ENCODE measurements at places on chromosomes 1 and 21.

- DNase-seq: no peak
These were observed 1.3 kb downstream of the IGSF9 start for GRCh38 chr1:159943908-159944622.

DNA sequence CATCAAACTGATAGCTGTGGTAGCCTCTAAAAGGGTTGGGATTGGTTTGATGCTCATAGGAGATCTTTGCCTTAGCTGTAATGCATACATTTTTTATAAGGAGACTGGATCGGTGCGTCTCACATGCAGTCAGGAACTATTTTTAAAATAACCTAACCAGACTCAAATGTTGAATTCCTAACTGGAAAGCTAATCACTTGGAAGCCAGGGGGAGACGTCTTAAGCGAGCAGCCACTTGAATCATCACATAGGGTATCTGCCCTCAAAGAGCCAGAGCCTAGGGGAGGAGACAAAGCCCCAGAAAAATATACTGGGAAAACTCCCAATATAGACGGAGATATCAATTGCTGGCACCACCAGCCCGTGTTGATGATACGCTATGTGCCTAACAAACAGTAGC is 61.7 kb upstream of the PUM1 start:
- DNase-seq: no peak

- DNase-seq: no peak
These were observed 133.6 kb upstream of the RAB4A start for GRCh38 chr1:229137271-229137670.

- no peak for DNase-seq
These were observed 186.4 kb downstream of the HMCN1 start for GRCh38 chr1:185920602-185921001.

DNA sequence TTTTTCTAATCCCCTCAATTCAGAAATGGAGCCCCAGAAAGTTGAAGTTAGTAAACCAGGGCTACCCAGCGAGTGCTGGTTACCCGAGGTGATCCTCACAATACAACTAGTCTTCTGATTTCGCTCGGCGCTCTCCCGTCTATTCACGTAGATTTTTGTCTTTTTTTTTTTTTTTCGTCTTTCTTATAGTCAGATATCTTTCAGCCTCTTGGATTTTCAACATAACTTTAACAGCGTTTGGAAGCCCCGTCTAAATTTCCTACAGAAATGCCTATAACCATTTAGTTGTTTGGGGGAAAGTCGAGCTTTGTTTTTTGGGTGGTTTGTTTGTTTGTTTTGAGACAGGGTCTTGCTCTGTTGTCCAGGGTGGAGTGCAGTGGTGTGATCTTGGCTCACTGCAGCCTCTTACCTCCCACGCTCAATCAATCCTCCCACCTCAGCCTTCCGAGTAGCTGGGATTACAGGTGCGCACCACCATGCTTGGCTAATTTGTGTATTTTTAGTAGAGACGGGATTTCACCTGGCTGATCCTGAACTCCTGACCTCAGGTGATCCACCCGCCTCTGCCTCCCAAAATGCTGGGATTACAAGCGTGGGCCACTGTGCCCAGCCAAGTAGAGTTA is 818 bp upstream of the TMEM50B start:
- no peak for DNase-seq

- DNase-seq: peak; percentile 14
These were observed 347.1 kb downstream of the AJAP1 start for GRCh38 chr1:5001466-5001865.
